GM23338 (cell line): ENCODE measurements at places on chromosomes 5 and 9.
A peak's percentile ranks its signal among the peaks of the same experiment; 100 is the strongest.

DNA sequence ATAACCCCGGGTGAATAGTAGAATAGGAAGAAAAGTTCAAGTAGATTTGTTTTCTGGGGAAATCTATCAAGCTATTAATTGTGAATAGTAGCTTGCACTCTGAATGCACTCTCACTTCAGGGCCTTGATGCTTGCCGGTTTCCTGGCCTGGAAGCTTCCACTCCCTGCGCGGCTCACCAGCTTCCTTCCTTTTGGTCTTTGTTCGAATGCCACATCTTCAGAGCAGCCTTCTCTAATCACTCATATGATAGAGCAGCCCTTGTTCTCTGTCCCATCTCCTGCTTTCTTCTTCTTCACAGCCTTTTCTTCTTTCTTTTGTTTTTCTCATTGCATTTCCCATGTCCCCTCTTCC lies 146.7 kb downstream of the MAST4 start:
- no peak for DNase-seq

GRCh38 chr5:170745481-170746071 lies 37.9 kb upstream of the GABRP start:
- DNase-seq = peak; percentile 94

DNA sequence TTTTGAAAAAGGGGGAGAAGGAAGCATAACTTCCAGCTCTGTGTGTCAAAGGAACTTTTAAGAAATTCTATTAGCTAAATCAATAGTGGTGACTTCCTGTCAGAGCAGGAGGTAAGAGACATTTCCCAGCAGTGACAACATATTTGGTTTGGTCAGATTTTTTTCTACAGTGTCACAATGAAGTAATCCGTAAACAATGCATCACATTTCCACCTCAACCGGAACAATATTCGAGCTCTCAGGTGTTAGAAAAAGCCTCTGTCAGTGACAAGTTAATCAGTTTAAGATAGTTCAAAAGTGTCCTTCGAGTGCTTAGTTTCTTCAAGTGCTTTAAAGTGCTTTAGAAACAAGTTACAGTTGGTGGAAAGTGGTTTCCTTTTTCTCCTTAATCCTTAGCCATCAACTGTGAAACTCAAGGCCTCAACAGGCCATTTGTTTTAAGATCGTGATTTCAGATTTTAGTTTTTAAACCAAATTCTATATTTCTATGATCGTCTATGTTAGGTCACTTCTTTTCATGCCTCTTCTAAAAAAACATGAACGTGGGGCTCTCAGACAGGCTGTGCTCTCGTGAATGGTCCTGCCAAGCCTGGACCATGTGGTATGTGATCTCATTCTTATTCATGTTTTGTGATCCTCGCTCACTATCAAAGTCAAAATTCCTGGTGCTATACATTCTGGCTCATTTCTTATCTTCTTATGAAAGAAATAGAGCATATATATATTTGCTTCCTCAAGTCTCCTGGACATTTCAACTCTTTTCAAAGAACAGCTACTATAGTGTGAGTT lies 181.9 kb upstream of the HMHB1 start:
- peak; percentile 9 for DNase-seq

GRCh38 chr9:92942688-92943616 lies 4.4 kb upstream of the FGD3 start:
- DNase-seq = no peak

DNA sequence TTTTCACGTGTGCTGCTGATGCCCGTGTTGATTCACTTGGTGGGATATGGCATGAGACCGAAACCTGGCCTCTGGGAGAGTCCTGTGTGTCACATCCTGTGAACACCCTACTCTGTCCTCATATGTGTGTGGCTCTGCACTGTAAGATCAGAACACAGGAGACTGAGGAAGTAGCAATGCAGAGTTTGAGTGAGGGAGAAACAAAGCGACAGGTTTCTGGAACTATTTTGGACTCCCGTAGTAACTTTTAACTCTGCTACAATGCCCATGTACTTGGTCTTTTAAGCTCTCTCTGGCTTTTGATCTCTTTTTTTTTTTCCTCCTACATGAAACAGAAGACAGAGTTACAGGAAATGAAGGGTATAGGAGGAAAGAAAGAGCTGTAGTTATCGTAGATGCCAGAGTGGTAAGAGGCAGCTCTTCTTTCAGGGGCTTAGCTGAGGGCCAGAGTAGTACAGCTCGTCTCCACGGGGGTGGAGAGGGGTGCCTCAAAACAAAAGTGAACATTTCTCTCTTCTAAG lies 26.6 kb downstream of the GRAMD2B start:
- no peak for DNase-seq

- DNase-seq = no peak
Measured at GRCh38 chr5:159671886-159672285, 244.4 kb upstream of the ADRA1B start.

DNA sequence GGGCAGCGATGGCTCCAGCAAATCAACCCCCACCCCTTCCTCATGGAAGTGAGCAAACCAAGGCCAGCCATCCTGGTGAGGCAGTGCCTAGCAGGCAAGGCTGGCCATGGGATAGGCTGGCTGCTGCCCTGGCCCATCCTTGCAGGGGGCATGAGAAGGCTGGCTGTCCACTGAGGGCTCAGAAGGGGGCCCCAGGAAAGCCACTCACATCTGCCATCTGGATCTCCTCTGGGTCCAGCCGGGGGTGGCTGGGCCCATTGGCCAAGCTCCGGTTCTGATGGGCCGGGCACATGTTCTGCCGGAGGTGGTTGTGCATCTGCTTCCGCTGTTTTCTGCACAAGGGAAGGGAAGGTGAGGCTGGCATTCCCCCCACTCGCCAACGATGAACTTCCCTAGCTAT lies 57.1 kb downstream of the PSD2 start:
- DNase-seq = no peak

- no peak for DNase-seq
Measured at GRCh38 chr5:94748212-94748611, 129.7 kb downstream of the SLF1 start.

DNA sequence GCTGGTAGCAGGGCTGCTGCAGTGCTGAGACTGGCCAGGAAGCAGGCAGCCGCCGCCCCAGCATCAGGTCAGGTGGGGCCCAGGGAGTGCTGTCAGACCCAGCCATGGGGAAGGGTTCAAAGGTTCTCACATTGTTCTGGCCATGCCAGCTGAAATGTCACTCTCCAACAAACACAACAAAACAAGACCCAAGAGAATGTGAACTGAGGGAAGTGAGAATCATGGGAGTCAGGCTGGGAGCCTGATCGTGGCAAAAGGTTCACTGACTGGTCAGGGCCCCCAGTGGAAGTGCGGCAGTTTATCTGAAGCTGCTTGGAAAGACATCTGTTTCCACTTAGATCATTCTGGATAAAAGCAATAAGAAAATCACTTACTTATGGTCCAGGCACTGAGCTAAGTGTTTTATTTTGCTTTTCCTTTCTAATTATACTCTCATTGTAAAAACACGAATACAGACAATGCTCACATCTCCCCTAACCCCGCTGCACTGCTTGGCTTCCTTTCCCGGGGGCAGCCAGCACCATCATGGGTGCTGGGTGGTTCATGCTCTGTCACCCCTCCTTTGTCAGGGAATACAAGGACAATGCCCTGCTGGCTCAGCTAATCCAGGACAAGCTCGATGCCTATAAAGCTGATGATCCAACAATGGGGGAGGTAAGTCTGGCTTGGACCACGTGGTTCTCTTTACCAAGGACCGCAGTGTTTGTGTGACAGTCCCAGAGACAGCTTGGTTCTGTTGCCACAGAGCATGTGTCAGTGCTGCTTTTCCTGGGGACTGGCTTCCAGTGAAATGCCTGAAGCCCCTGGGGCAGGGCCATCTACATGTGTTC lies 41.9 kb upstream of the CFAP157 start:
- no peak for DNase-seq

DNA sequence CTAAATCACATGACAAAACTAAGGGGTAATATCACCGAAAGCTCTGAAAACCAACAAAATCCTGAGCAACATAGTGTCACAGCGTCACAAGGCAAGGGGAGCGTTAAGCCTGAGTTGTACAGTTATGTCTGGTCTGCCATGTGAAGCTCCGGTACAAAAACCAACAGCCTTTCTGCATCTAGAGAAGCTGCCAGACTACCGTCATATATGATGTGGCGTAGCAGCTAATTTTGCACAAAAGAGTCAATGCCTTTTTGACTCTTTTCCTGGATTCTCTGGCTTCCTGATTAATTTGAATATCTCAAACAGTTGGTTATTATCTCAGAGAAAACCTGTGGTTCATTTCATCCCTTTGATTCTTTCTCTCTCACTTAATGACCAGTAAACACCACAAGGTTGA lies 16.0 kb upstream of the ATP10B start:
- no peak for DNase-seq

DNA sequence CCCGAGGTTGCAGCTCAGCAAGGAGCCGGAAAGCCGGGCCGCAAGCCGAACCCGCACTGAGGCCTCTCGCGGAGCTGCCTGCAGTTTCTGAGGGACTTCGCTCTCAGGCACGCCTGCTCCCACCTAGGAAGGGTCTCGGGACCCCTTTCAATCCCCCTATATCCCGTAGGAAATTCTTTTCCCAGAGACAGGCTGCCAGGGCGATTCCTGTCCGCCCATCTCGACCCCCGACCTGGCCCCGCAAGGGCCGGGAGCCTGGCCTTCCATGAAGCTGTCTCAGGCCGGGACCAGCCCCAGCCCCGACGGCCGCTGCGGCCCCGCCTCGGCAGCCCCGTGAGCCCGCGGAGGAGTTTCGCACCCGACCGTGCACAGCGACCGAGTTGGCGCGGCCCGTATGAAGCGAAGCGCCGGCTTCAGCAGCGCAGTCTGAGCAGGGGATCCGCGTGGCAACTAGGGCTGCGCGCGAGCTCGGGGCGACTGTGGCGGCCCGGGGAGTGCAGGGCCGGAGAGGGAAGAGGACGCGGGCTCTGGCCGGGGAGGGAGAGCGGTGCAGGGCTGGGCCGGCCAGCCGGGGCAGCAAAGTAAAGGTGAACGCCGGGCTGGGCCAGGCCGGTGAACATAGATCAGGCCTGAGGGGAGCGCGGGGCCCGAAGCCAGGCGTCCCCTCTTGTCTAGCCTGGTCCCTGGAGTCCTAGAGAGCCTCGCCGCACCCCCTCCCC lies 977 bp upstream of the PRDM12 start:
- peak; percentile 45 for DNase-seq

DNA sequence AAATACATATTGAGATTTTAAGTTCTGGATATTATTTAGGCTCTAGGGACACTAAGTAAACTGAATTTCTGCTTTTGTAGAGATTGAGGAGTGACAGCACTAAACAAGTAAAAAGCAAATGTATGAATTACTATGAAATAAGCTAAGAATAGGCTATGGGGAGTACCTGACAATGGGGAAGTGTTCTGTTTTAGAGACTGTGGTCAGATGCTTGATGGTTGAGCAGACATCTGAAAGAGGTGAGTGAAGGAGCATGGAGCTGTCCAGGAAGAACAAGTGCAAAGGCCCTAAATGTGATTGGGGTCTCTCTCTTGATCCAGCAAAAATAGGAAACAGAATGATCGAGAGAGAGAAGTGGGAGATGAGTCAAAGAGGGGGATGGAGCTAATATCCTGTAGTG lies 111.7 kb downstream of the JAKMIP2 start:
- DNase-seq = no peak

GRCh38 chr5:141954194-141954593 lies 3.8 kb downstream of the PCDH12 start:
- no peak for DNase-seq

GRCh38 chr5:63961125-63961597 lies 1.1 kb downstream of the HTR1A start:
- peak; percentile 16 for DNase-seq

DNA sequence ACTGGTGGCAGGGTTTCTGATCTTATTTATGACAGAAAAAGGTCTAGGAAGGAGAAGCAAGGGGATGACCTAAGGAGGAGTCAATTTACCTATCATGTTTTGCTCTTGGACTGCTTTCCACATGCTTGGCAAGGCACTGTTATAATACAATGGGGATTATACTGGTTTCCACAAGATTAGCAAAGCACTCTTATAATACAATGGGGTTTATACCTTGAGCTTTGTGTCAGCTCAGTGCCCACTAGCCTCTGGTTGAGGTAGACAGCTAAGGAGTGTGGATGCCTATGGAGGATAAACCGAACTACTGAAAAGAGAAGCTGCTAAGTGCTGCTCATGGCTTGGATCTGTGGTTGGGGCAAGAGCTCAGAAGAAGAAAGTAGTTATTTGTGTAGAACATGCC lies 68.7 kb downstream of the MRPS27 start:
- DNase-seq = no peak

DNA sequence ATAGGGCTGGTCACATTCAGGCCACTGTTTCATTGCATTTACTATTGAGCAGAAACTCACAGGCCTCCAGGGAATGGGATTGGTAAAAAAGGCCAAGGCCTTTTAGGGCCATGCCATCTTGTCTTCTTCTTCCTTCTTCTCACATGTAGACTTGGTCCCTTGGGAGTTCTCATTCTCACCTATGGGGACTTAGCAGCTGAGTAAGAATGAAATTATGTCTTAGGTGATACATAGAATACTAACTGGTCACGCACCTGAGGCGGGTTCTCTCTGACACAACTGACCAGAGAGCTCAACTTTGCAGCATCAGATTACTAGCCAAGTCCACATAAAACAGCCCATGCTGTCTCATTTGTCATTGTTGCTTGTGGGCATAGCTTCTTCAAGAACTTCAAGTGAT lies 641.8 kb downstream of the EFNA5 start:
- no peak for DNase-seq

DNA sequence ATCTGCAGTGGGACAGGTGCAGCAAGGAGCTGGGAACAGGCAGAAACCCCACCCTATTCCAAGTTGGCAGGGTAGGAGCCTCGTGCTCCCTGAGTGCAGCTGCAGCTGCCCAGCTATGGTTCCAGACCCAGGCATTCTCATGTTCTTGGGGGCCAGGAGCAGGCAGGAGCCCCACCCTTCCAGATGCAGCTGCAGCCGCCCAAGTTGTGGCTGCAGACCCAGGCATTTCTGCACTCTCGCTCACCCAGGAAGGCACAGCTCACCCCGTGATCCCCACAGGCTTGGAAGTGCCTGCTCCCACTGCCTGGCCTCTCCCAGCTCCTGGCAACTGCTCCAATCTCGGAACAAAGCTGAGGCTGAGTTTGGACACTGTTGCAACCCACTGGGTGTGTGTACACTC lies 275.8 kb upstream of the ADRA1B start:
- no peak for DNase-seq

- no peak for DNase-seq
Measured at GRCh38 chr5:40619421-40619820, 60.3 kb upstream of the PTGER4 start.

DNA sequence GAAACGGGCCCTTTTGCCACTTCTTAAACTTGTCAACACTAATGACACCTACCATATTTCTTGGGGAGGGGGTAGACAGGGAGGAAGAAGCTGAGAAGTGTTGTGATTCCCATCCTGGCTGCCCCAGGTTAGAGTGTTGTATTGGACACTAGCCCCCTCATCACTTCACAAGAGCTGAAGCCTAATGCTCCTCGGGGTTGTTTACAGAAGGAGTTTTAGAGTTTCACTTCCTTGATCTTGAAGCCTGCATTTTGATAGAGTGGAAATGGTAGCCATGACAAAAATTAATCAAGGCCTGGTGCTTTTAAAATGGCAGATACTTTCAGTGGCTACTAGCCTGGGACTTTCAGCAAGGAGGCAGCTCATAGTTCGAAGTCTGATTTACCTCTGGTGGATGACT lies 11.0 kb upstream of the FAM120AOS start:
- DNase-seq = no peak
